Activated CD8-positive, alpha-beta memory T cell treated with anti-CD3 and anti-CD28 coated beads, Interleukin-2, amount 50 U/mL, for 4 hours (primary cell): ENCODE measurements at places on chromosomes 3 and 15.
A peak's percentile ranks its signal among the peaks of the same experiment; 100 is the strongest.

DNA sequence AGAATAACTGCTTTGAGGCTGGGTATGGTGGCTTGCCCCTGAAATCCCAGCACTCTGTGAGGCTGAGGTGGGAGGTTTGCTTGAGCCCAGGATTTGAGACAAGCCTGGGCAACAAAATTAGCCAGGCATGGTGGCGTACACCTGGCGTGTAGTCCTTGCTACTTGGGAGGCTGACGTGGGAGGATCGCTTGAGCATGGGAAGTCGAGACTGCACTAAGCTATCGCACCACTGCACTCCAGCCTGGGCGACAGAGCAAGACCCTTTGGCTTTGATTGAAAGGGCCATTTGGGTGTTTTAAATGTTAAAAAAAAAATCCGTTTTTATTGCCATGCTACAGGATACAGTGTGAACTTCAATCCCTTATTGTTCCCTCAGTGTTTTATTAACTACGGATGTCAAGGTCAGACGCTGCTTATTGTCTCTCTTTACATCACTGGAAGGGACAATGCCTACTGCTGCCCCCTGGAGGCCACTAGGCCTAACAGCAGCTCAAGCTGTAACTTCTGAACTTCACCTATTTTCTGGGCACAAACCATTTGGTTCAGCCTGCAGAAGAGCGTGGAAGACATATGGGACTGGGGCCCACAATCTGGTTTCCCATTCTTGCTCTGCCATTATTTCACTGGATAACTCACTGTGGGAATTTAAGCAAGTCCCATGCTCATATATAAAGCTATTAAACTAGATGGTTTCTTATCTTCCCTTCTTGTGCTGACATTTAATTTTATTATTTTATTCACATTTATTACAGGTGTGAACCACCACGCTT lies 15.3 kb upstream of the IREB2 start:
- DNase-seq = peak; percentile 66

- no peak for DNase-seq
Measured at GRCh38 chr3:52468336-52468735, 12.9 kb downstream of the NISCH start.

- DNase-seq = no peak
Measured at GRCh38 chr3:187783098-187783497, 37.8 kb upstream of the BCL6 start.

GRCh38 chr15:99143655-99144610 lies 39.1 kb downstream of the SYNM start:
- DNase-seq = no peak

DNA sequence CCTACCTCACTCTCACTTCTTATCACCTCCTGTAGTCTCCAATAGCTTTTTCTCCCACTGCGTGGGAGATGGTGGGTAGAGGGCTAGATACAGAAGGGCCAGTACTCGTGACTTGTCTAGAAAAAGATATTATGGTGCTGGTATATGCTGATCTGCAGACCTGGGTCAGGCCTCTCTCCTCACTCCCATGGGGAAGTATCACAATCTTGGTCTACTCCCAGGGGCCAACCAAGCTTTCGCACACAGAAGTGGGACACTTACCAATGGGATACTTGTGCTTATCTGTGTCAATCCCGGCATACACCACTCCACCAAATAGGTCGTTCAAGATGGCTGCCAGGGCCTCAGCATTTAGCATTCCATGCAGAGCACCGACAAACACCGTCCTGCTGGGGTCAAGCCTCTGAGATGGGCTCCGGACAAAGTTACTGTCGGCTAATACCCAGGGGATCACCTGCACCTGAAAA lies 9.0 kb upstream of the RPS17 start:
- no peak for DNase-seq

DNA sequence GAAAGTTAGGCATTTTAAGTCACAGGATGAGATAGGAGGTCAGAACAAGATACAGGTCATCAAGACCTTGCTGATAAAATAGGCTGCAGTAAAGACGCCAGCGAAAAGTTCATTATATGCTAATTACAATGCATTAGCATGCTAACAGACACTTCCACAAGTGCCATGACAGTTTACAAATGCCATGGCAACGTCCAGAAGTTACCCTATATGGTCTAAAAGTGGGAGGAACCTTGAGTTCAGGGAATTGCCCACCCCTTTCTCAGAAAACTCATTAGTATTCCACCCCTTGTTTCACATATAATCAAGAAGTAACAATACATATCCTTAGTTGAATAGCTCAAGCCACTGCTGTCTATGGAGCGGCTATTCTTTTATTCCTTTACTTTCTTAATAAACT lies 92.7 kb upstream of the PLXND1 start:
- DNase-seq = no peak

- no peak for DNase-seq
Measured at GRCh38 chr15:89492111-89492641, 4.2 kb downstream of the RHCG start.

GRCh38 chr15:98770984-98771383 lies 122.6 kb downstream of the IGF1R start:
- DNase-seq = no peak

DNA sequence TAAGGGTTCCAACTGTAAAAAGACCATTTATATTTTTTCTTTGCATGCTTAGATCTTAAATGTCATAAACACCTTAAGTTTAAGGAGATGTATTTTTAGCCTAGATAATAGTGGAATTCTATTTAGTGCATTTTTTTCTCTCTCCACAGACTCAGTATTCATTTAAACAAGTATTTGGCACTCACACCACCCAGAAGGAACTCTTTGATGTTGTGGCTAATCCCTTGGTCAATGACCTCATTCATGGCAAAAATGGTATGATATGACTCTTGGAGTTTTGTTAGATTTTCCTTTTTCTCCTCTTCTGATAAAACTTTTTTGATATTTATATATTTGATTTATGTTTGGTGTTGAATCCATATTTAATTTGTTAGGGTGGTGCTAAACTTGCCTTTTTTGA lies 7.3 kb downstream of the KIF23 start:
- no peak for DNase-seq

- DNase-seq = no peak
Measured at GRCh38 chr15:41231422-41232226, 556 bp downstream of the CHP1 start.

DNA sequence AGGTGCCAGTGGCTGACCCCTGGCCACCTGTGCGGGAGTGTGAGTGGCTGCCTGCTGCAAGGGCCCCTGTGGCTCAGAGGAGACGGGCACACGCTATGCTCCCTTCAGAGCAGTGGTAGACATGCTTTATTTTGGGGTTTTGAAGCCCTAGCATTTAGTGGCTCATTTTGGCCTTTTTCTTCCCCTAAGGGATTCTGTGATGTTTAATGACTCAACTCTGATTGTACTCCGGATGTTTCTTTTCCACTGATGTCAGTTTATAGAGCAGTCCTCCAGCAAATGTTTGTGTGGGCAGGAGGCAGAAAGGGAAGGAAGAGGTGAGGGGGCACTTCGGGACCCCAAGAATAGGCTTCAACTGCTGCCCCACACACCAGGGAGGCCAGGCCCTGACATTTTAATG lies 288.9 kb upstream of the C2CD4B start:
- no peak for DNase-seq

- DNase-seq = no peak
Measured at GRCh38 chr3:89522155-89522554, 414.7 kb downstream of the EPHA3 start.

GRCh38 chr15:90820481-90820880 lies 47.9 kb upstream of the FURIN start:
- no peak for DNase-seq

GRCh38 chr3:157373783-157374182 lies 62.9 kb upstream of the PTX3 start:
- DNase-seq = no peak

GRCh38 chr3:116018646-116019045 lies 395.3 kb downstream of the GAP43 start:
- no peak for DNase-seq

GRCh38 chr15:44147636-44148035 lies 47.4 kb downstream of the FRMD5 start:
- no peak for DNase-seq

- no peak for DNase-seq
Measured at GRCh38 chr3:147365196-147366115, 40.9 kb downstream of the ZIC4 start.

- no peak for DNase-seq
Measured at GRCh38 chr15:36468746-36469145, 110.7 kb upstream of the CDIN1 start.

DNA sequence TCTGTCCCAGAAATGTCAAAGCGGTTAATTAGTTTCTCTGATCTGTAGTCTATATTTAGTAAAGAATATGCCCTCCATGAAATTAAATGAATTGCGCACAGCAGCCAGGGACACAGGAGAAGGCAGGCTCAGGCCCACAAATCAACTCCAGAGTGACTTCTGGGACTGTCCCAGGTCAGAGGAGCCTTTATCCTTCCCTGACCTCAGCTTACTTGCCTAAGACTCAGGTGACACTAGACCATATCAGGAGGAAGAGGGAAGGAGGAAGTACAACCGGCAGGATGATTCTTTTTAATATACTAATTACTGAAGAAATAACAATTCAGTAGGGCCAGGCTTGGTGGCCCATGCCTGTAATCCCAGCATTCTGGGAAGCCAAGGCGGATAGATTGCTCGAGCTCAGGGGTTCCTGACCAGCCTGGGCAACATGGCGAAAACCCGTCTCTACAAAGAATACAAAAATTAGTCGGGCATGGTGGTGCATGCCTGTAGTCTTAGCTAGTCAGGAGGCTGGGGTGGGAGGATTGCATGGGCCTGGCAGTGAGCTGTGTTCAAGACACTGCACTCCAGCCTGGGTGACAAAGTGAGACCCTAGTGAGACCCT lies 1.8 kb upstream of the GPR15 start:
- no peak for DNase-seq

GRCh38 chr3:37375184-37376127 lies 201.1 kb upstream of the LRRFIP2 start:
- no peak for DNase-seq

GRCh38 chr3:180036092-180036670 lies 556 bp downstream of the PEX5L start:
- DNase-seq = no peak

DNA sequence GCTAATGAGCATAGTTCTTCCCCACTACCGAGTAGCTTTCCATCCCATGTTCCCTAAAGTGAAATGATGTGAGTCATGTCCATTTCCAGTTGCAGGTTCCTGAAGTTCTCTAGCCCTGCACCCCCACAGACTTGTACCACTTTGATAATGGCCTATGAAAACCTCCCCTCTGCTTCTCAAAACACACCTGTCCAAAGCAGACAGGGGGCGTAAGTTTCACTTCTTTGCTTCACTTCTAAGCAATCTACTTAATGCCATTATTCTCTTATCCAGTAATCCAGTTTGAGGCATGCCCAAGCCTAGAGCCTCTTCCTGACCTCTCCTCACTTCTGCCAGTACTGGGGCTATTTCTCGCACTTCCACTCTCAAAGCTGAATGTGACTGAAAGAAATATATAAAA lies 305.1 kb downstream of the IGSF11 start:
- DNase-seq = no peak

GRCh38 chr3:188362405-188362831 lies 208.5 kb downstream of the LPP start:
- no peak for DNase-seq

GRCh38 chr15:43218908-43219706 lies 1.7 kb downstream of the EPB42 start:
- DNase-seq = no peak

DNA sequence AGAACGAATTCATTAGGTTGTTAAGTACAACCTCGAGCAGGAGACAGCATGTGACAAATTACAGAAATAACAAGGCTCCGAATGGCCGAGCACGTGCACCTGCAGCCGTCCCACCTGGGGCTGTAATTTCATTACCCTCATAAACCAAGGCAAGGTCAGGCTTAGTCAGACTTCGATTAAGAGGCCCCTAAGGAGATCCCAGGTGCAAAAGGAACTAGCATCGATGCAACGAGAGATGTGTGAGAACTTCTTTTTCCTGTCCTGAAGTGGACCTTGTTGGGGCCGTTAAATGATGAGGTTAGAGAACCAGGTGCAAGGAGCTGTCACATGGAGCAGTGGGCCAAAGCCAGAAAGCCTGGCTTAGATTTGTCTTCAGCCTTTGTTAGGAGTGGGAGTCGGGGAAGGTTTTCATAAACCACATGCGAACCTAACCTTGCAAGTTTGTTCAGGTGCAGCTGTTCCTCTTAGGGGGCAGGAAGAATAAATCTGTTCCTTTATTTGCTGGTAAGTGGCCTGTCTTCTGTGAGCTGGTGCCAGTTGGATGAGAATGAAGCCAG lies 559.9 kb upstream of the MCTP2 start:
- DNase-seq = no peak

GRCh38 chr15:72124218-72124617 lies 6.0 kb downstream of the SENP8 start:
- no peak for DNase-seq

DNA sequence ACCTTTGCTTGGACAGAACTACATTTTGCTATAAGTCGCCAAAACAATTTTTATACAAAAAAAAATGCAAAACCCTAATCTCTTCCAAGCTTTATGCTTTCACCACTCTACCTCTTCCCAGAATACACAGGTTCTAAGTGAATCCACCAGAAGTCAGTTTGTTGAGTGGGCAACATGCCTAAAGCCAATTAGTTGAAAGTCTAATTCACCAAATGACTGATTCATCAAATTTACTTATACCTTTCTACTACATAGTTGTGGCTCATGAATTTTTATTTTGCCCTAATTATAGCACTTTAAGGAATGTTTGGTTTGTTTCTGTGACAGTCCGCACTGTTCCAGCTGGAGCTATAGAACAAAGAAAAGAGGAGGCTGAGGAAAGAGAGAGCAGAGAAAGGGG lies 265.9 kb upstream of the TGFBR2 start:
- no peak for DNase-seq

DNA sequence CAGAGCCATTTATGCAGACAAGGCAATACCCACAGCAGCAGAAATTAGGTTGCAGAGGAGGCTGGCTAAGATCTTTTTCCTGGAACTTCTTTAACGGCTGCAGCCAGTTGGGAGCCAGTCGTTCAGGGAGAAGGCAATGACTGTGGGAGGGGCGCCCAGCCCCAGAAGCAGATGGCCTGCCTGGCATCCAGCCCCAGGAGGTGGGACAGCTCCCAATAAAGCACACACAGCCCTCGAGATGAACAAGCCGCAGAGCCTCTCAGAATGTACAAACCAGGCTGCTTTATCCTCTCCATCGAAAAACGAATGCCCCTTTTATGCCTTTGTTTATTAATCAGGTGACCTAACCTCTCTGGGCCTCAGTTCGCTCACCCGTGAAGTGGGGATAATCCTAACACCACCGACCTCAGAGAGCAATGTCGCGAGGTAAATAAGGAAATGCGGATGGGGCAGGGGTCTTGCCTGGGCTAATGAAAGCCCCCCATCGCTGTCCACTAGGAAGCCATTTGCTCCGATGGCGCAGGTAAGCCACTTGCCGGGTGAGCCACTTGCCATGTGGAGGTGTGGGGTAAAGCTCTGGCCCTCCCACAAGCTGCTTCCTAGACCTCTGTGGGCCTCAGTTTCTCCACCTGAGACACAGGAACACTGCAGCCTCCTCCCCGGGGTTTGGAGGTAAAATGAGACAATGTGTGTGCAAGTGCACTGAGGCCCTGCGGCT lies 35.8 kb downstream of the MGLL start:
- DNase-seq = no peak
